DMS79 treated with DMSO at 0.1 percent for 48 hours (cell line): ENCODE measurements at places on chromosomes 13 and 19.

DNA sequence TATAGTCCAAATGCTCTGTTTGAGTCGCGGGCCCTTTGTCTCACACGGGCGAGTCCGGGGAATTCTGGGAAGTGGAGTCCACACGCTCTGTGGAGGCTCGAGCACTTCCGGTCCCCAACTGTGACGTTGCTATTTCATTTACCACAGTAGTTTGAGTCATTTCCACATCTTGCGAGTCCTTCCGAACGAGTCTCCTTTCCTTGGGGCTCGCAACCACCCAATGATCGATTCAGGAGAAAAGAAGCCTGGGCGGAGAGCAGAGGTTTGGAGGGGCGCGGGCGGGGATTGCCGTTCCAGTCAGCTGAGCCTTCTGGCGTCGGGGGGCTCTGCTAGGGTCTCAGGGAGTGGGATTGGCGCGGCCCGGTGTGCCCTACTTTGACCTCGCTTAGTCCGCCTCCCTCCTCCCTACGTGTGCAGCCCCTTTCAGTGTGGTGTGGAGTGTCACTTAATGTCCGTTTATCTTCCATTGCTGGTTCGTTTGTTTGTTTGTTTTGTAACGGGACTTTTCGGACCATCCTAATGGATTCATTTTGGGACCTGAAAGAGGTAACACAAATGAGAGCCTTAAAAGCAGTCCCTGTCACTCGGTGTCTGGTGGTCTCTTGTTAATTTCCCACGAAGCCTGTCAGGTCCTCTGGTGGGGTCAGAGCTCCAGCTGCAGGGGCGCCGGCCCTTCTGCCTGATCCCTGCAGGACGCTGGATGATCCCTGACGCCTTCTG, at the start of gene ZNF222:
Gene ZNF222, plus strand, starts transcription at position 163 of the 720 bp plus-strand sequence. Its CDS starts 58 bp downstream, at position 221.
- DNase-seq: peak; percentile 70

DNA sequence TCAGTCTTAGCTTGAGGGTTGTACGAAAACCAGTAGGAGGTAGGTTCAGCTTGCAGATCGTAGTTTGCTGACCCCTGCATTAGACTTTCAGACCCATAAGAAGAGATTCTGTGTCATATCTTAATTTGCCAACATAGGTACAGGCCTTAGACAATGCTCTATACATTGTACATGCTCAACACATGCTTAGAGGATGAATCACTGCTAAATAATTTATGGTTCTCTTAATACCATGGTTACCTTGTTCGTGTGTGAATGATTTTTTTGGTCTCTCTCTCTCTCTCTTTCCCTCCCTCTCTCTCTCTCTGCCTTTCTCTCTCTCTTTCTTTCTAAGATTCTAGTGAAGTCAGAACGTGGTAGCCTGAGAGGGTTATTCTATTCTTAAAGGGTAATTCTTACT, 112.2 kb downstream of the FGF14 start:
- no peak for DNase-seq

DNA sequence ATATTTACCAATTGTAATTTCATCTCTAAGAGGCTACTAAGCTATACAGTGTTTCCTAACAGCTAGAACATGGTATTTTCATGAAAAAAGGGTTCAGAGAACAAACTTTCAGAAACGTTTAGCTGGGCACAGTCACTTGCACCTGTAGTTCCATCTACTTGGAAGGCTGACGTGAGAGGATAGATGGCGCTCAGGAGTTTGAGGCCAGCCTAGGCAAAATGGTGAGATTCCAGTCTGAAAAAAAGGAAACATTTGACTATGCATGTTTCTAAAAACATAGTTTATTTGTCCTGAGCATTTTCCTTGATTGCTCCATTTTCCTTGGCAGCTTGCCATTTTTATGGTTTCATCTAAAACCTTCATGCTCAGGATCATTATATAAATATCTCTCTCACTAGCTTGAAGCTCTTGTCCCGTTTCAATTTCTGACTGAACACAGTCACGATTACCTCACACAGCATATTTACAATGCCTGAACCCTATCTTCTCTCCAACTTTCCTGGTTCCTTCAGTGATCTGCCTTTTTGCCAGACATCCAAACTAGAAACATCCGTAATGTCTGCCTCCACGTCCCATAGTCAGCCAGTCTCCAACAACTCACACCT, 200.8 kb downstream of the RGCC start:
- no peak for DNase-seq

- DNase-seq: peak; percentile 3
These were observed 905 bp downstream of the TBXA2R start for GRCh38 chr19:3605770-3606169.
